Kidney capillary endothelial cell (primary cell): ENCODE measurements at places on chromosomes 4 and X.
A peak's percentile ranks its signal among the peaks of the same experiment; 100 is the strongest.

DNA sequence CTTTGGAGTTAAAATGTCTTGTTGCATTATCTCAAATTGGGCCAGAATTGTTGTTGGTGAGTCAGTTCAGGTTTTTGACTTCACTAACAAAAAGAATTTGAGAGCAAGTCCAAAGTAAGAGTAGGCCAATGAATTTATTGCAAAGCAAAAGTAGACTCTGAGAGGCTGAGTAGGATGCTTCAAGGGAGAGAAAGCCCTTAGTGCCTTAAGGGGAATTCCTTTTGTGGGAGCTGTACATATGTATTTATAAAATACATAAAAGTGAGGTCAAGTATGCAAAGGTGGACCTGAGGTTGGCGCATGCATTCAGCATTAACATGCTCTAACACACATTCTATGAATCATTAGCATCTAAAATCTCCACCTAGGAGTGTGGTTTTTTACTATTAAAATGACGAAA is 565.4 kb downstream of the GRXCR1 start:
- DNase-seq, result no peak

GRCh38 chr4:61556277-61556676 is 356.2 kb downstream of the ADGRL3 start:
- no peak for DNase-seq

- DNase-seq, result peak; percentile 59
Measured at GRCh38 chr4:139958739-139959098, 195.3 kb downstream of the MAML3 start.

DNA sequence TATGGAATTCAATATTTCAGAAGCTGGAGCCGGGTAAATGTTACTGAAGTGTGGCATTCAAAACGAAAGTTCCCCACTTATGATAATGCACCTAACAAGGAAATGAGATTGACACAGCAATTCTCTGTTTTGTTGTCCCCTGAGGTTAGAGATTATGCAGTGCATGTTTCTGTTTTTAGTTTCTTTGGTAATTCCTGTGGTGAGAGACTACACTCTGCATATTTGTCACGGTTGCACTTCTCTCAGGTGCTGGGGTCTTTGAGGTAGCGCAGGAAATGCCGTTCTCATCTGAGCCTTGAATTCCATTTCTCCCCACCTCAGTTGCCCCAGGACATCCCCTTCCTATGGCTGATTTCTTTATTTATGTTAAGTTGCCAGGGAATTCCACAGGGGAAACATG is 15.3 kb upstream of the BEND4 start:
- DNase-seq, result no peak

DNA sequence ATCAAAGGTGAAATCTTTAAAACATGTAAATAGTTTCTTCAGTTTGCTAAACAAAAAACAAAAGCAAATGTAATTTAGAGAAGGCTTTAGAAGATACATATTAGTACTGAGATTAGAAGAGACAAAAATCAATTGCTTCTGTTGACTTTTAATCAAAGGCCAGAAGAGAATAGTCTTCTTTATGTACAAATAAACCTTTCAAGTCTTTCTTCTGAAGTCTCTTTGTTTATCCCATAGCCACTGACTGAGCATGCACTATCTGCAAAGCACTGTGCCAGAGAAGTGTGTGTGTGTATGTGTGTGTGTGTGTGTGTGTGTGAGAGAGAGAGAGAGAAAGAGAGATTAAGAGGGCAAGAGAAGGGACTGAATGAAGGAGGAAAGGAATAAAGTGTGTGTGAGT is 198.4 kb downstream of the GLUD2 start:
- DNase-seq, result no peak

GRCh38 chr4:21476757-21477156 is 471.8 kb downstream of the KCNIP4 start:
- DNase-seq, result no peak

- no peak for DNase-seq
Measured at GRCh38 chr4:98627531-98628257, 30.7 kb downstream of the TSPAN5 start.

- no peak for DNase-seq
Measured at GRCh38 chr4:112674376-112674775, 37.4 kb downstream of the LARP7 start.

- DNase-seq, result no peak
Measured at GRCh38 chrX:72604705-72605104, 32.1 kb upstream of the HDAC8 start.

DNA sequence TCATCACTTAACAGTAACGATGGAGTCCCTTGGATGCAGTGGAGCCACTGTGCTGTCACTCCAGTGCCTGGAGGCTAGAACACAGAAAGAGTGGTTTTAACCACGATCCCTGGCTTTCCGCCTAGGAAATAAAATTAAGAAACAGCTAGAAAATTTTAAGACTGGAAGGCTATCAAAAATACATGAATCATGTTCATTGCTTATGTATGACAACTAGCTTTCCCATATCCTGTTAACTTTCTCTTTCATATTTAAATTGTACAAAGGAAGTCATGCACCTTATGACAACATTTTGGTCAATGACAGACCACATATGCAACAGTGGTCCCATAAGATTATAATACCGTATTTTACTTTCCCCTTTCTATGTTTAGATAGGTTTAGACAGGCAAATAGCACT is 115.1 kb downstream of the GALNTL6 start:
- no peak for DNase-seq

- no peak for DNase-seq
Measured at GRCh38 chrX:126342859-126343258, 176.8 kb upstream of the DCAF12L2 start.

DNA sequence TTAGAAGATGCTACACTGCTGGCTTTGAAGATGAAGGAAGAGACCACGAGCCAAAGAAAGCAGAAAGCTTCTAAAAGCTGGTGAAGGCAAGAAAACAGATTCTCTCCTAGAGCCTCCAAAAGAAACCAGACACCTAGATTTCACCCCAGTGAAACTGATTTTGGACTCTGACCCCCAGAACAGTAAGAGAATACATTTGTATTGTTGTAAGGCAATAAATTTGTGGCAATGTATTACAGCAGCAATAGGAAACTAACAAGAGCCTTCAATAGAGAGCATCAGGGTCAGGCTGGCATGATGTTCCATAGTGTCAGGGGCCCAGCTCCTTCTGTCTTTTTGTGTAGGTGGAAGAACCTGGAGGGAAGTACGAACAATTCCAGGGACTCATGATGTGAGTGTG is 6.0 kb upstream of the TEC start:
- DNase-seq, result no peak

GRCh38 chr4:106034220-106034619 is 138.9 kb downstream of the NPNT start:
- DNase-seq, result no peak

DNA sequence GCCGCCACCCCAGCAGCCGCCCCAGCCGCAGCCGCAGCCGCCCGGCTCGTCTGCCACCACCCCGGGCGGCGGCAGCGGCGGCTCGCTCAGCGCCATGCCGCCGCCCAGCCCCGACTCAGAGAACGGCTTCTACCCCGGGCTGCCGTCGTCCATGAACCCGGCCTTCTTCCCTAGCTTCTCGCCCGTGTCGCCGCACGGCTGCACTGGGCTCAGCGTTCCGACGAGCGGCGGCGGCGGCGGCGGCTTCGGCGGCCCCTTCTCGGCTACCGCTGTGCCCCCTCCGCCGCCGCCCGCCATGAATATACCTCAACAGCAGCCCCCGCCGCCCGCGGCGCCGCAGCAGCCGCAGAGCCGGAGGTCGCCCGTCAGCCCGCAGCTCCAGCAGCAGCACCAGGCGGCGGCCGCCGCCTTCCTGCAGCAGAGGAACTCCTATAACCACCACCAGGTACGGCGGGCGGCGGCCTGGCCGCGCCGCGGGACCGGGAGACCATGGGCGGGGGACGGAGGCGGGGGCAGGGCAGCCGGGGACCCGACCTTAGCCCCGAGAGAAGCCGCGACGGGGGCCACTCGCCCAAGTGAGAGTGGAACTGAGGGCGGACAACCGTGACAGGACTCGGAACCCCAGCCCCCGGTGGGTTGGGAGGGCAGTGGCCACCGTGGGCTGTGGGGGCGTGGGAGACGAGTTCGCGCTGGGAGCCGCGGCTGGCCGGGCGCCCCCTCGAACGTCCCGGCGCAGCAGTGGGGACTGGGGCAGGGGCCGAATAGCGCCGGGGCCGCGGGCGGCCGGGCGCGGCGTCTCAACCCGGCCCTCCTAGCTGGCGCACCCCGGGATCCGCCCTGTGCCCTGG is 1.8 kb downstream of the CPEB2 start:
- no peak for DNase-seq

GRCh38 chr4:2220016-2220630 is 21.8 kb downstream of the HAUS3 start:
- DNase-seq, result peak; percentile 46

DNA sequence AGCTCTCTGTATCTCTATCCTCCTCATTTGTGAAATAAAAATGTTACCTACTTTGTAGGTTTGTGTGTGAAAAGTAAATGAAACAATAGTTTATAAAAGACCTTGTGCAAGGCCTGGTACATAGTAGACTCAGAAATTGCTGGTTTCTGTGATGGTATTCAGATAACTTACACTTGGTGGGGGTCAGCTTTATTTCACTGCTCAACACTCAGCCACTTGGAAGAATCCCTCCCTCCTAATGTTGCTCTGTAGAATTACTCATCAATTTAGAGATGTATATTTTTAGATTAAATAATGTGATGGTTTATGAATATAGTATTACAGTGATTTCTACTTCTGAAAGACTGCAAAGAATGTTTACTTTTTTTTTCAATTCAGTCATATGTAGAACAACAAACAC is 32.7 kb downstream of the SMARCAD1 start:
- DNase-seq, result no peak

DNA sequence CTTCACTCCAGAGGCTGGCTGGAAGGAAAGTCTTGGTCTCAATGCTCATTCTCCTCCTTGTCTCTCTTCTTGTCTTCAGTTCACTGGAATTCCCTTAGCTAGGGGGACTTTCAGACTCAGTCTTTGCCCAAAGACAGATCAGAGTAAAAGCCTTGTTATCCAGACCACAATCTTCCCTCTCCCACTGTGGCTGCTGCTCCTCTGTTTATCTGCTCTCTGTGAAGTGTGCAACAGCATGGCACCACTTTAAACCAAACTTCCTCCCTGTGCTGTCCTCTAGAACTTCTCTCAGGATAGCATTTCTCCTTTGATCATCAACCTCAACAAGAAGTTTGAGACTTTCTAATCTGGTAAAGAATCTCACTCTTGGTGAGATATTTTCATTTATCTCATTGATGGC is 530.1 kb upstream of the SLIT2 start:
- no peak for DNase-seq

DNA sequence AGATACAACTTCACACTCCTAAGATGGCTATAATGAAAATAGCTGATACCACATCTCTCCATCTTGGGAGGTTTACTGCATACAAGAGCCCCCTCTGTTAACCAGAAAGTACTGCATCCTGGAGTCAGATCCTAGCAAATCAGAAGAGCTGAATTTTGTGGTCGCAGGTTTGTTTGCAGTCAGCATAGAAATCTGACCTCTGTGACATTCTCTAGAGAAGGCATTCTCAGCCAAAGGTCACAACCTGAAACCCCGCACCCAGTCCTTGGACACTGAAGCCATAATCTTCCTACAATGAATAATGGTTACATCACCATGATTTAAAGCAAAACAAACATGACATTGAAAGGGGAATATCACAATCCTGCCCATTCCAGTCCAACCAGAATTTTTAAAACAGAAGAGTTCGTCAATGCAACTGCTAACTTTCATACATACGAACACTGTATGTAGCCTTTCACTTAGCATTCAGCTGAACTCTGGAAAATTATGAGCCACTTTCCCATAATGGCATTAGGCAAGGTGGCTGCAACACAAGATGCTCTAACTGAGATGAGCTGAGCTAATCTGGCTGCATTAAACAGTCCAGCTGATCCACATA is 17.6 kb downstream of the HS6ST2 start:
- no peak for DNase-seq

GRCh38 chr4:109434007-109434971 is 674 bp downstream of the SEC24B start:
- peak; percentile 39 for DNase-seq

DNA sequence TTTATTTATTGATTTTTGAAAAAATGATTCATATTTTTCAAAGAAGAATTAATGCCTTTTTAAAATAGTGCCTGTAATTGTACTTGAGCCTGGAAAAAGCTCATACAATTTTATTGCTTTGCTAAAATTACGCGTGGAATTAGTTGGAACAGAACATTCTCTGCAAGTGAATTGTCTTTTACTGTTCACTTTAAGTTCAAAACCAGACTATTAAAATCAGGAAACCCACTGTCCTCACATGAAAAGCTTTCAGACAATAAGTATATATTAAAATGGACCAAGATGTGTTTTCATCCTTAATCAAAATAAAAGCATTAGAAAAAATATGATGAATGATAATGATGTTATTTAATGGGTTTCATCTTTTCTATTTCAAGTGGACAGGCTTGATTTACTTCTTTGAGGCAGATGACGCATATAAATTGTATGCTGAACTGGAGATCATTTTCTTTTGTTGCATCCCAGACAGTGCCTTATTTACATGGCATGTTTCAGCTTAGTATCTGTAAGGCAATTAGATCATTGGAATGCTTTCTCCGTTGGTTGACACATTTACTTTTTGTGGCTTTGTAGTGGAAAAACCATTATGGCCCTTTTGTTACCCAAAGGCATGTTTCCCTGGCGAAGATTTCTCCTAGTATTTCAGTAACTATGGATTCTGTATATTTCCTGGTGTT is 299.0 kb upstream of the MAGEC2 start:
- DNase-seq, result no peak

GRCh38 chrX:152601848-152602616 is 35.7 kb upstream of the GABRQ start:
- no peak for DNase-seq

DNA sequence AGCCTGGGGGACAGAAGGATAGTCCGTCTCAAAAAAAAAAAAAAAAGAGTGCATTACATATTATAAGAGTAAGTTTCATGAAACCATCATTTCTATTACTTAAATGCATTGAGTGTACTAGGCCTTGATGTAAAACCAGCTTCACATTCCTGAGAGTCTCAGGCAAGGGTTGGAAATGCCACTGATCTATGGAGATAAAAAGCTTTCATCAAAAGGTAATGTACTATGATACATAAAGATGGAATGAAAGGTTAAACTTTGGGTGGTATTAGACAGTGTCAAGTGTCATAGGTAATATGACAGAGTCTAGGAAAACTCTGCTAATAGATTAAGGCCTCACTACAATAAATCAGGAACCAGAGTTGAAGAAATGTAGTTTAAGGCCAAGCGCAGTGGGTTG is 7.4 kb downstream of the CFAP97 start:
- no peak for DNase-seq

- DNase-seq, result peak; percentile 10
Measured at GRCh38 chr4:59818656-59819055, 1381.5 kb upstream of the ADGRL3 start.

- DNase-seq, result peak; percentile 30
Measured at GRCh38 chr4:168388890-168389289, 70.3 kb upstream of the DDX60 start.

DNA sequence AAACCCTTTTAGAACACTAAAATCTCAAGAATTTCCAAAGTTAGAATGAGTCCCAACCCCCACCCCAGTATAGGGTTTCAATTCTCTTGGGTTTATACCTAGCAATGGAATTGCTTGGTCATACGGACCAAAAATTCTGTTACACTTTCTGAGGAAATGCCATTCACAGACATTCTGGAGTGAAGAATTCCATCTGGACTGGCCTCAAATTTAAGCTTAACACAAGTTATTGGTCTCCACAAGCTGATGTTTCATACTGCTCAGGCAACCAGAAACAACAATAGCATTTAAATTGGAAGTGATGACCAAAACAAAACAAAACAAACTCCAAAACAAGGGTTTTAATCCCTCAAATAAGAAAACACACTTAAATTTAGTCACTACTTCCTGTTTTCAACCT is 51.1 kb downstream of the GPC4 start:
- no peak for DNase-seq

GRCh38 chrX:10107483-10107882 is 49.3 kb upstream of the CLCN4 start:
- no peak for DNase-seq

GRCh38 chr4:57504139-57504538 is 394.0 kb upstream of the IGFBP7 start:
- DNase-seq, result no peak
